ENCODE measurements at places on chromosomes 7 and 10. TPM values are rescaled to one million over a fixed set of nuclear protein-coding genes. Genes with fewer than 3 reads are reported as not detected.

Gene CHAT
- not detected for total RNA-seq

Gene SYT15
- 2.7 TPM for total RNA-seq

Gene TRPV6
- not detected for total RNA-seq

Gene LMOD2
- total RNA-seq = not detected

Gene TSPAN12
- 0.46 TPM for total RNA-seq

Gene BRI3
- 162 TPM for total RNA-seq

Gene NRAP
- total RNA-seq = not detected

Gene CLRN3
- total RNA-seq = not detected

Gene CTAGE4
- not detected for total RNA-seq

Gene GHRHR
- total RNA-seq = not detected

Gene ACSM6
- total RNA-seq = not detected

Gene DCLRE1A
- 11.0 TPM for total RNA-seq

Gene CCL24
- total RNA-seq = not detected

Gene ACBD7
- total RNA-seq = 0.80 TPM

Gene KCNH2
- total RNA-seq = 0.38 TPM

Gene PRPS1L1
- total RNA-seq = not detected

Gene IFIT1B
- not detected for total RNA-seq

Gene MEOX2
- total RNA-seq = not detected

Gene GOLGA7B
- 5.0 TPM for total RNA-seq

Gene TMEM196
- total RNA-seq = not detected

Gene NUDCD3
- total RNA-seq = 62.9 TPM

Gene SMO
- 16.7 TPM for total RNA-seq

Gene TMEM26
- 0.07 TPM for total RNA-seq

Gene TRIM74
- 0.31 TPM for total RNA-seq

All from A549 treated with CORT108297 at 1 μM for 4 hours (cell line).